Cortex of kidney (tissue), 1 donor: ENCODE measurements at places on chromosomes 12 and 14.

DNA sequence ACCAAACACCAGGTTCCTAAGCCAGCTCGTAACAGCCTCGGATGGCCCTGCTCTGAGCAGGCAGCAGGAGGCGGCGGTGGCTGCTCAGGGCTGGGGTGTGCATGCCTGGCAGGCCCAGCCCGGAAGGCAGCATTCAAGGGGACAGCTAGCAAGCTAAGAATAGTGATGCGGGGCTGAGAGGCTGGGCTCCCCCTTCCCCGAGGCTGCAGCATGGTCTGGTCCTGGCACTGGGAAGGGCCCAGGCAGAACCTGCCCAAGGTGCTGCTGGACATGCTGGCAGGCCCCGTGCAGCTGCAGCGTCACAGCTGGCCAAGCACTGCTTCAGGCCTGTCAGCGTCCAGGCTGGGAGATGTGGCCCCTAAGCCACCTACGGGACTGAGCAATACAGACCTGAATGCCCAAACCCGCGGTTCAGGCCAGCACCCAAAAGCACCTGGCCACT is 26.4 kb upstream of the NUDT14 start:
- no peak for DNase-seq

DNA sequence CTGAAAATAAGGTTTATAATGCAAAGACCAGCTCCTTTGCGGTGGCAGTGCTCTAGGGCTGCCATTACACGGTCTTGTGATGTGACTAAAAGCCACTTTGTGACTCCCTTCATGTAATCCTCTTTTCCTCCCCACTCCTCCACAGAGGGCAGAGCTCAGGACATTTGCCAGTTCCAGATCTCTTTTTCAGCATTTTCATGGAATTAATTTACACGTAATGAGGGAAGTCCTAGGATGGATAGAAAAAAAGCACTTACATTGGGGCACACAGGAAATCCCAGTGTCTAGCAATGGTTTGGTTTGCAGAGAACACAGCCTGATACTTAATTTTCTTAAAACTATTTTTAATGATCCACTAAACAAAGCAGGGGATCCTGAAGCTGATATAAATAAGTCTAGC is 17.5 kb upstream of the ATF1 start:
- no peak for DNase-seq

- no peak for DNase-seq
Measured at GRCh38 chr12:14393751-14394150, 28.3 kb downstream of the ATF7IP start.

GRCh38 chr14:52961060-52961639 is 10.3 kb upstream of the FERMT2 start:
- DNase-seq, result no peak

- no peak for DNase-seq
Measured at GRCh38 chr14:32513571-32514009, 184.5 kb downstream of the AKAP6 start.

DNA sequence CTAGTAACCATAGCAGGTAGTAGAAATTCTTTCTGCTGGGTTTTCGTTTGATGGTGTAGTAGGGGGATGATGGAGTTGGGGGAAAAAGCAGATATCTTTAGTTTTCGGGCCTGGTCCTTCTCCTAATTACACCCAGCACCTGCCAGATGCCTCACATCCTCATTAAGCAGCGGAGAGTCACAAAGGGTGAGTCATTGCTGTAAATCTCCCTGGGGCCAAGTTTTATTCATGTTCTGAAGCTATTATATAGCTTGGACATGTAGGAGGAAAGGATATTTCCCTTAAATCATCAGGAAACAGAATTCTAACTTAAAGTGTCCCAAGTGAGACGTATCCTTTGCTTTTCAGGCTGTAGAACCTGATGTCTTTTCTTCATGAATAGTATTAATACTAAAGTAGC is 4.9 kb upstream of the NECAP1 start:
- DNase-seq, result no peak

DNA sequence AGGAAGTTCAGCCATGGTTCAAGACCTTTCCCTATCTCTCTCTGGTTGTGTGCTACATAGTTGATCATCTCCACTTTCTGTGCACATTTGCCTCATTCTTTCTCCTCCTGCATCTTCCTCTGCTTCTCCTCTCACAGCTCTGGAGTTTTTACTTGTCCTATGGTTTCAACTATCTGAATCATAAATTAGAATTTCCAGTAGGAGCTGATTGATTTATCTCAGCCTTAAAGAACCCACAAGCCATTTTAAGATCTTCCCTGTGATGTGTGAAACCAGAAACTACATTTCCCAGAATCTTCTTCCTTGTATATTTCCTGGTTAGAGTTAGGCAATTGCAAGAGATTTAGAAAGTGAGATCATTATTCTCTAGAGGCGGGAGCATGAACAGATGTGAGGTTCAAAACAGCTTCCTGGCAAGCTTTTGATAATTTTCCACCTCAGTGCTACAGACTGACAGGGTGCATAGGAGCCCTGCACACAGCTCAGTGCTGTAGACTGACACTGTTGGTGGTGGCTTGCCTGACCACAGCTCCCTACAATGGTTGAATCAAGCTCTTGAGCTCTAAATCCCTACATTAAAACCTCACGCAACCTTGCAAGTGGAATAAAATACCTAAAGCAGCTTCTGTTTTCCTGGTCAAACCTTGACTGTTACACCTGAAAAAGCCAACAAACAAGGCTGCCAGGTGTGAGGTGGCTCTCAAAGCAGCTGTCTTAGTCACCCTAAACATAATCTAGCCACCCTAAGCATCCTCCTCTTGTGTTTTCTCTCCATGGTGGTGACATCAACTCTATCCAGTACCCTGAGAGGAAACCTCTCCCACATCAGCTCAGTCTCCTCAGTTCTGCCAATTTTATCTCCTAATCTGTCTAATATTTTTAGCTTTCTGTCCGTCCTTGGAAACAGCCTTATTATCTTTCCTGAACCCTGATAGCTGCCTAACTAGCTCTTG is 21.5 kb upstream of the IFNG start:
- no peak for DNase-seq

DNA sequence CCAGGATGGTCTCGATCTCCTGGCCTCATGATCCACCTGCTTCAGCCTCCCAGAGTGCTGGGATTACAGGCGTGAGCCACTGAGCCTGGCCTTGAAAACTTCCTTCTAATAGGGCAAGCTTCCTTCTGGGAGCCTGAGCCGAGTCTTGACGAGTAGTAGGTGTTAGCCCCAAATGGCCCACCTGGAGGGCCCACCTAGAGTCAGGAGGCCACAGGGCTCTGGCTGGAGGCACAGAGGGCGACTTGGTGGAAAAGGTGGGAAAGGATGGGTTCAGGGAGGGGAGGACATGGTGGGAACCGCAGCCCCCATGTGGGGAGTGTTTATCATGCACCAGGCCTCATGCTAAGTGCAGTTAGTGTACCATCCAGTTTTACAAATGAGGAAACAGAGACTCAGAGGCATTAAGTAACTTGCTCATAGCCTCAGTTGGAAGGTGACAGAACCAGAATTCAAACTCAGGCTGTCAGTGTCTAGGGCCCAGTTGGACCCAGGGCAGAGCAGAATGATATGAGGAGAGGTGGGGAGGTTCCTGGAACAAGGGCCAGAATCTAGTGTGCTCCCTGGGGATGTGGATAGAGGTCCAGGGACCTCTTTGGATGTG is 3.1 kb upstream of the LRP1-AS start:
- no peak for DNase-seq

GRCh38 chr12:119869720-119870119 is 7.4 kb downstream of the CIT start:
- no peak for DNase-seq

GRCh38 chr14:56660677-56661389 is 81.2 kb downstream of the TMEM260 start:
- no peak for DNase-seq

GRCh38 chr12:68913682-68914081 is 19.3 kb downstream of the CPM start:
- no peak for DNase-seq

- no peak for DNase-seq
Measured at GRCh38 chr12:98403936-98404335, 111.5 kb upstream of the TMPO start.

GRCh38 chr12:71397433-71397954 is 42.1 kb upstream of the LGR5 start:
- DNase-seq, result no peak

- DNase-seq, result no peak
Measured at GRCh38 chr12:28866715-28867503, 282.2 kb upstream of the FAR2 start.

GRCh38 chr14:104694475-104694950 is 5.1 kb downstream of the INF2 start:
- DNase-seq, result no peak

DNA sequence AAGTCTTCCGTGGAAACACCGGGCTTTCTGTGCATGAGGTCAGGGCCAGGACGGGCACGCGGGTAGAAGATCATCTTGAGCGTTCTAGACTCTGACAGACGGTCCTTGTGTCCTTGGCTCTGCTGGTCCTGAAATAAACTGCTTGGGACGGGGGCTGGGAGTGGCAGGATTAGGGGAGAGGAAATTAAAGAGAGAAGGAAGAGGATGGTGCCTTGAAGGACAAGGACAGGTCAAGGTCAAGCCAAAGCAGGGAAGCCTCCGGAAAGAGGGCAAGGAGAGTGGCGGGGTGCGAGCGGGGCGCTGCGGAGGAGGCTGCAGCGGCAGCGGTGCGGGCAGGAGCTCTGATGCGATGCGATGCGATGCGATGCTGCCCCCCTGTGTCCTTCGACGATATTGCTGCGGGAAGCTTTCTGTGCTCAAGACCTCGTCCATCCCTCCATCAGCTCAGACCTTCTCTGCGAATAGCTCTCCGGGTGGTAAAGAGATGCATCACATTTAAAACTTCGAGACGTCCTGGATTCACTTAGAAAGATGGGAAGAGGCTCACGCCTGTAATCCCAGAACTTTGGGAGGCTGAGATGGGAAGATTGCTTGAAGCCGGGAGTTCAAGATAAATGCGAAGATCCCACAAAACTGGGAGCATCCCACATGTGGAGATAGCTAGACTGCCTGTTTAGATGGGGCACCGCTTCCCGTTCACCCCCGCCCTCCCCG is 110.1 kb upstream of the TMEM132D start:
- no peak for DNase-seq

DNA sequence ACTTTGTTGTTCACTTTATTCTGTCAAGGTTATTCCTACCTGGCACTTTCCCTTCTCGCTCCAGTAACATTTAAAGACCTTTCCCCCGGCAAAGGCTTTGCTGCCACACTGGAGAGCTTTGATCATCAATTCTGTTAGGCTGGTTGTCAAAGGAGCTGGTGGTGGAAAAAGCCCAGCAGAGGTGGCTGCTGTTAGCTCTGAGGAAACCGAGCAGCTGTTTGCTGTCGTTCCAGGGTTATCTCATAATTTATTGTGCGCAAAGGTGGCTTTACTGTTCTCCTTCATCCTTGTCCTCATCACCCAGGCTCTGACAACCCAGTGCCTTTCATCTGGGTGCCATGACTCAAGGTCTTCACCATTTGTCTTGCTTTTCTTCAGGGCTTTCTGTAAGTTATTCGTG is 38.2 kb upstream of the CRADD start:
- DNase-seq, result no peak

DNA sequence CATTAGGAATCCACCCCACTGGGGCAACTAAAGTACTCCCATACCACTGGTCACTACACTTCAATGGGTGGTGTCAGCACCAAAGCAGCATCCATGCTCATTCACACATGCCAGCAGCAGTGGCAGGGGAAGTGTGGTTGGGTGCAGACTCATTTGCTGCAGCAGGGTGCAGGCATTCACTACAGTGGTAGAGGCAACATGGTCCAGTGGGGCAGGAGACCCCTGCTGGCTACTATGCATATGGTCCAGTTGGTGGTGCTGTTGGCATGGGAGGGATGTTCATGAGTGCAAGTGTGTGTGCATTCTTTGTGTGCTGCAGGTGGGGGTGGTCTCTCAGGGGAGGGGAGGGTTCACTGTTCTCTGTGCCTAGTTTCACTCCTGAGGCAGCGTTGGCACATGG is 908.4 kb upstream of the NOVA1 start:
- DNase-seq, result no peak

GRCh38 chr12:132131952-132132351 is 12.2 kb downstream of the DDX51 start:
- no peak for DNase-seq

GRCh38 chr14:90747909-90748308 is 68.3 kb downstream of the TTC7B start:
- DNase-seq, result no peak

- DNase-seq, result no peak
Measured at GRCh38 chr12:30219047-30219446, 435.3 kb upstream of the TMTC1 start.

- no peak for DNase-seq
Measured at GRCh38 chr14:82410064-82410463, 876.4 kb upstream of the SEL1L start.

- DNase-seq, result no peak
Measured at GRCh38 chr14:95520346-95520745, 3.9 kb upstream of the SYNE3 start.

- no peak for DNase-seq
Measured at GRCh38 chr12:71162832-71163763, 5.3 kb upstream of the TSPAN8 start.

DNA sequence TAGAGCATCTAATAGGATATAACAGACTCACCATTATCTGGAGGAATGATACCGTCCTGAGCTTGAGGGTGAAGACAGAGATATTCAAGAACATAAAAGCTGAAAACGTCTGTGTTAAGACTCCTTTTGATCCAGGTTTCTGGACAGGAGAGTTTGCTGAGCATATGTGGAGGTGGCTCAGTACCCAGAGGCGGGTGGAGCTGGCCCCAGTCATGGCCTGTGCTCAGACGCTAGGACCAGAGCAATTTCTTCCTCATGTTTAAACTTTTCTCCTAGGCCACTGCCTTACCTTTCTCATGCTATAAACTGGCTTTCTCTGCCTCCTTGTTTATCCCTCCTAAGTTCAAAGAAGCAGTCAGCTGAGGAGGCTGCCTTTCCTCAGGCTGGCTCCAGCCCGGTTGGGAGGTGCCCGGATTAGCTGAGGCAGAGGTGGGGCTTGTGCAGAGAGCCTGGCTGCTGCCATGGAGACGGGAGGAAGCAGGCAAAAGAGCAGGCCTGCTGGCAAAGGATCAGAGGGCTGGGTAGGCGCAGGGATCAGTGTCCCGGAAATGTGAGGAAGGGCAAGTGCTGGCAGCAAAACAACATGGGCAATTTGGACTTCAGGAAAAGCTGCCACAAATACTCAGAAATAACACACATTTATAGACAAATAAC is 13.7 kb downstream of the COA8 start:
- no peak for DNase-seq

DNA sequence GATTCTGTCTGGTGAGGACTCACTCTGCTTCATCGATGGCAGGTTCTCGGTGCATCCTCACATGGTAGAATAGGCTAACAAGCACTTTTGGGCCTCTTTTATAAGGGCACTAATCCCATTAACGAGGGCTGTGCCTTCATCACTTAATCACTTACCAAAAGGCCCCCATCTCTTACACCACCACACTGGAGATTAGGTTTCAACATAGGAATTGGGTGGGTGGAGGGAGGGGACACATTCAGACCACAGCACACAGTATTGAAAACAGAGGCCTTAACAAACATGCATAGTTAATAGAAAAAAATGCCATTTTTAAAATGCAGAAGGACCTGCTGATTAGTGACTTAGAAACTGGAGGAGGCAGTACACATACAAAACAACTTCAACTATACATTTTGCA is 61.6 kb downstream of the SPPL3 start:
- DNase-seq, result no peak
